Lower leg skin (tissue), 4 donors: ENCODE measurements at places on chromosomes 6 and 20. TPM values are rescaled to one million over a fixed set of nuclear protein-coding genes. Genes with fewer than 3 reads are reported as not detected.

PNLDC1 gene
- total RNA-seq, result 0.57 TPM

GRCh38 chr6:46199387-46199786 is 28.6 kb upstream of the ENPP5 start:
- DNase-seq, result no peak

DNA sequence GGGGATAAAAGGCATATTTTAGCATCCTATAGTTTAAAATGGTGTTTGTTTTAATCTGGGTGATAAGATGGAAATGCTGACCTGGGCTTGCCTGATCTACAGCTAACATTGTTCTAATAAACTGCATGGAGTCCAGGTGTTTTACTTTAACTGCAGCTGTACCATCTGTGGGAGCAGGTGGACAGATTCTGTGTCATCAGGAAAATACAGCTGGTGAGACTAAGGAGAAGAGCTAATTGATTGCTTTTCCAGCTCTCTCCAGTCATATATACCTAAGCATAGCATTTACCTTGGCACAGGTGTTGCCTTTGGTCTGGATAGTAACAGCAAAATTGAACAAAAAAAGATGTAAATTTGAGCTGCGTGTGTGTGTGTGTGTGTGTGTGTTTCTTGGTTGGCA is 31.6 kb downstream of the CBFA2T2 start:
- DNase-seq, result no peak

DNA sequence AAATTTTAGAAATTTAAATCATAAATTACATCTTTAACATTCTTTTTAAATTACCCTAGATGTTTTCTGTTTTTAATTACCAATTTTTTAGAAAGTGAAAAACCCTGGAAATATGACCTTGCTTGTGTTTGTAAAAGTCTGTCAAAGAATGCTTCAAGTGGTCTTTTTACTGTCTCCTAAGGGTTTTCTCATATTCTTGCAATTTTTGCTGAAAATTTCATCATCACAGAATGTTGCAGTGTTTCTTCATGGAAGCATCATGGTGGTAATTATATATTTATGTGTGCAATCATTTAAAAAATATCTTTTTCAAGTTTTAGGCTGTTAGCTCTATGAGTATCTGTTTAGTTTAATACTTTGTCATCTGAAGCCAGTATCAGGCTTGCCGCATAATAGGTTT is 178.2 kb downstream of the HDGFL1 start:
- no peak for DNase-seq

- no peak for DNase-seq
Observed at GRCh38 chr6:39695447-39695846, 29.8 kb downstream of the KIF6 start.

RRAGD gene
- total RNA-seq, result 20.9 TPM

KIF13A gene
- total RNA-seq, result 63.3 TPM

- DNase-seq, result peak; percentile 95
Observed at GRCh38 chr6:28981833-28982475, 23.2 kb downstream of the ZNF311 start.

GRCh38 chr6:128572294-128572693 is 51.9 kb upstream of the PTPRK start:
- no peak for DNase-seq

DNA sequence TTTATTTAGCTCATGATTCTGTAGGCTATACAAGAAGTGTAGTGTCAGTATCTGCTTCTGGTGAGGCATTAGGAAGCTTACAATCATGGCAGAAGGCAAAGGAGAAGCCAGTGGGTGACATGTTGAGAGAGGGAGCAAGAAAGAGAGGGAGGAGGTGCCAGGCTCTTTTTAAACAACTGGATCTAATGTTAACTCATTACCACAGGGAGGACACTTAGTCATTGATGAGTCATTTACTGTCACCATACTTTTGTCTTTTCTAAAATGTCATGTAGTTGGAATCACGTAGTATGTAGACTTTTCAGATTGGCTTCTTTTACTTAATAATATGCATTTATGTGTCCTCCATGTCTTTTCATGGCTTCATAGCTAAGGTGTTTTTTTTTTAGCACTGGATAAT is 58.1 kb downstream of the NUS1 start:
- no peak for DNase-seq
